ENCODE measurements at places on chromosomes 3 and 15.

- no peak for DNase-seq
Observed at GRCh38 chr3:197309528-197310361, 11.3 kb upstream of the DLG1 start.

GRCh38 chr3:79598594-79598993 lies 169.2 kb downstream of the ROBO1 start:
- DNase-seq: no peak

DNA sequence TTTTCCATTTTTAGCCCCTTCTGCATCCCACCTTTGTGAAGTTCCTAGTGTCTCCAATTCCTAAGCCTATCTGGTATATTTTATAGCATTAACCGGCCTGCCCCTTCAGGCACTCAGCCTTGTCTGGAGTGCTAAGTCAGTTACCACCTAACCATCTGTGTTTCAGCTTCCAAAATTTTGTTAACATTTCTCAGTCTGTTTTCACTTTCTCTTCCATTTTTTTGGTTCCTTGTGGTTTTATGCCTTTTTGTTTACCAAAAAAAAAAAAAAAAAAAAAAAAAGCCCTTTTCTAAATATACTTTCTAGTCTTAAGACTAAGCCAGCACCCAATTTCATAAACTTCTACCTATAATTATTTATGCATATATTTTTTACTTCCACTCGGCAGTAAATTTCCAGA lies 92.4 kb downstream of the CSNK1G1 start:
- no peak for DNase-seq

DNA sequence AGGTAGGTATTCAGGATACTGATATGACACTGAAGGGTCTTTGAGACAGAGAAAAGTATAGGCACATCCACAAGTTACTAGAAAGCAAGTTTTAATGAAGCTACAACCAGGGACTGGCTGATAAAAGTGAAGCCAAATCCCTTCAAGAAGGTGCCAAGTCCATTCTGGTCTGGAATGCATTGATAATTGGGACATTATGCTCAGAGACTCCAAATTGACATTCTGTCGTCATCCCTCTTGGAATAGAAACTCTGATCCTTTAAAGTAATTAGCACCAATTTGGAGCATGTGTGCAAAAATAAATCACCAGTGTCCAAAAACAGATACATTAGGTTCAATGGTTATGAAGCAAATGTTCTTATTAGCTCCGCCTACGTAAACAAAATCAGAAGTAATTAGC lies 47.3 kb upstream of the BCL6 start:
- DNase-seq: no peak

GRCh38 chr15:63349156-63349555 lies 32.5 kb downstream of the CA12 start:
- DNase-seq: no peak

DNA sequence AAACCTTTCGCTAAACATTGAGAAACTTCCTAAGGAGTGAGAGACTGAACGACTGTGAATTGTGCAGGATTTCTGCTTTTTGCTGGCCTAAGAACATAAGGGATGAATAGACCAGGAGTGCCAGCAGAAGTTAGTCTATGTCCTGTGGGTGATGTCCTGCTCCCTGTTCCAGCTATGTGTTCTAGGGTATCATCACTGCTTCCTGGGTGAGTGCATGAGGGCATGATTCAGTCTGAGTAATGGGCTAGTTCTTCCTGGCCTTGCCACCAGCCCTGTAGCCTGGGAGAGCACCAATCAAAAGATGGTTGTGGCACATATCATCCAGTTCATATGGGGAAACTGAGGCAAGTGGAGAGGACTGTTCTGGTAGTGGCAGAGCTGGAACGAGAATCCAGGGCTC lies 153.9 kb upstream of the TPM1 start:
- DNase-seq: no peak

DNA sequence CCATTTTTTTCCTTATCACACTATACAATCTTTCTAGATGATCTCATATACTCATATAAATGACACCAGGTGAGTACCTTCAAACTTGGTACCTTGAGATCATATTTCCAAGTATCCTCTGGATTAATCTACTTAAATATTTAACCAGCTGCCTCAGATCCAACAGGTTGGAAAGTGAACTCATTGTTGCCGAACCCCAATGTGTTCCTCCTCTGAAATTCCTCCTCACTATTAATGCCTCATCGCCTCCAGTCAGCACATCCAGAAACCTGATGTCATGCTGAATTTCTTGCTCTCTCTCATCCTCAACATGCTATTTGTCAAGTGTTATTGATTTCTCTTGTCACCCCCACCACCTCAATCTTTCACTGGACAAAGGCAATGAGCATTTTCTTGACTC lies 221.8 kb downstream of the FMN1 start:
- DNase-seq: no peak

- DNase-seq: no peak
Observed at GRCh38 chr3:13484851-13485590, 4.9 kb downstream of the HDAC11 start.

GRCh38 chr3:179811321-179812095 lies 158.7 kb downstream of the USP13 start:
- peak; percentile 59 for DNase-seq

GRCh38 chr15:63491116-63491827 lies 13.1 kb upstream of the USP3 start:
- DNase-seq: no peak

DNA sequence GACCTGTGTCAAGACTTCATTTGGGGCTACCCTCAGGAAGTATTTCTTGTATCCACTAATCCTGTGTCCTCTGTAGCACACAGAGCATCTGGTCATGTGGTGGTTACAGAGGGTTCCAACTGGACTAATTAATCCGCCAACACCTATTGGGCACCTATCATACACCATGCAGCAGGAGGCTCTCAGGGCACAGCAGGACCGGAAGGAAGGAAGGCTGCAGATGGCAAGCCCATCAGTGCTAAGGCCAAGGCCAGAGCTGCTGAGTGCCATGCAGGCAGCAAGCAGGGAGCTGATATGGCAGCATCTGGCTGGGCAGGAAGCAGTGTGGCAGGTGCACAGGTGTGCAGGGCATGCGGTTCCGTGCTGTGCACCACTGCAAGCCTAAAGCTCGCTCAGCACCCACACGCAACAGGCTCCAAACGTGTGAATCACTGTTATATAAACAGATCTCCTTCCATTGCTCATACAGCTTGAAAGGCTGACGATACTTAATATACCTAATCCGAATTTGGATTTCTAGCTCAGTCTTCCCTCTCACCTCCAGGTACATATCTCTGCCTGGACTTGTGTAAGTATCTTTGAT lies 64.4 kb upstream of the SNRPA1 start:
- DNase-seq: no peak

DNA sequence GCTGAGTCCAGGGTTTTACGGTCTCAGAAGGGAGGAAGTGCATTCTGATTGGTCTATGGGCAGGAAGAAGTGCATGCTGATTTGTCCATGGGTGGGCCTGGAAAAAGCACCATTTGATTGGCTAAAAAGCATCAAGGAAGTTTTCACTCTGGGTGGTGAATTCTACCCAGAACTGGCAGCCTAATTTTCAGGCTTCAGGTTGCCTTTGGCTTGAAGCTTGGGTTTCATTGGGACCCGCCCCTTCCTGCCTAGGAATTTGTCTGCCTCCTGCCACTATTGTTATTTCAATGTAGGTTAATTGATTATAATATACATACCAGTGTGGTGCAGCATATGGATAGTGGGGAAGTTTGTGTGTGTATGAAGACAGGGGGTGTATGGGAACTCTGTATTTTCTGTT lies 1355.9 kb downstream of the SI start:
- DNase-seq: no peak

DNA sequence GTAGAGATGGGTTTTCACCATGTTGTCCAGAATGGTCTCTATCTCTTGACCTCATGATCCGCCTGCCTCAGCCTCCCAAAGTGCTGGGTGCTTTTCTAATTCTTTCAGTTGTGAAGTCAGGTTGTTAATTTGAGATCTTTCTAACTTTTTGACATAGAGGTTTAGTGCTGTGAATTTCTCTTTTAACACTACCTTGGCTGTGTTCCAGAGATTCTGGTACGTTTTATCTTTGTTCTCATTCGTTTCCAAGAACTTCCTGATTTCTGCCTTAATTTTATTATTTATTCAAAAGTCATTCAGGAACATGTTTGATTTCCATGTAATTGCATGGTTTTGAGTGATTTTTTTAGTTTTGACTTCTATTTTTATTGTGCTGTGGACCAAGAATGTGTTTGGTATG lies 63.5 kb upstream of the CCDC54 start:
- no peak for DNase-seq

GRCh38 chr15:82040862-82041261 lies 5.0 kb downstream of the MEX3B start:
- DNase-seq: peak; percentile 32

DNA sequence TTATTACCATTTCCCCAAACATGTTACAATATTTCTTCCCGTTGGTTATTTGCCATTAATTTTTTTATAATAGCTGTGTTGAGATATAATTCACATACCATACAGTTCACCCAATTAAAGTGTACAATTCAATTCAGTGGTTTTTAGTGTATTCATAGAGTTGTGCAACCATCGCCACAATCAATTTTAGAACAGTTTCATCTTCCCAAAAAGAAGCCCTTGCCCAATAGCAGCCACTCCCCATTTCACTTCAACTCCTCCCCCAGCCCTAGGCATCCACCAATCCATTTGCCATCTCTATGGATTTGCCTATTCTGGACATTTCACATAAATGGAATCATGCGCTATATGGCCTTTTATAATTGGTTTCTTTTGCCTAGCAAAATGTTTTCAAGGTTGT lies 225.1 kb downstream of the EPHB1 start:
- no peak for DNase-seq

- no peak for DNase-seq
Observed at GRCh38 chr3:192827208-192827607, 90.4 kb downstream of the MB21D2 start.

GRCh38 chr15:52287114-52287513 lies 8.5 kb downstream of the MYO5C start:
- DNase-seq: no peak

GRCh38 chr3:8938021-8938420 lies 25.3 kb downstream of the RAD18 start:
- DNase-seq: no peak

DNA sequence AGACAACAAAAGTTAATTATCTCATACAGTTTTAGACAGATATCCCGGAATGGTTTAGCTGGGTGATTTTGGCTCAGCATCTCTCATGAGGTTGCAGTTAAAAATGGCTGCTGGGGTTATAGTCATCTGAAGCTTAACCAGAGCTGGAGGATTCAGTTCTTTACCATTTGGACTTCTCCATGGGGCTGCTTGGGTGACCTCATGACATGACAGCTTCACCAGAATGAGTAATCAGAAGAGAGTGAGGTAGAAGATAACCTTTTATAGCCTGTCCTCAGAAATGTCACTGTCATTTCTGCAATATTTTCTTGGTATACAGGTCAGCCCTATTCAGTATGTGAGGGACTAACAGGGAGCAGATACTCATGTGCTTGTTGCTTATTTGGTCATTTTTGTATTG lies 30.9 kb downstream of the TFG start:
- no peak for DNase-seq

- DNase-seq: no peak
Observed at GRCh38 chr15:69735121-69735520, 282.5 kb downstream of the RPLP1 start.

DNA sequence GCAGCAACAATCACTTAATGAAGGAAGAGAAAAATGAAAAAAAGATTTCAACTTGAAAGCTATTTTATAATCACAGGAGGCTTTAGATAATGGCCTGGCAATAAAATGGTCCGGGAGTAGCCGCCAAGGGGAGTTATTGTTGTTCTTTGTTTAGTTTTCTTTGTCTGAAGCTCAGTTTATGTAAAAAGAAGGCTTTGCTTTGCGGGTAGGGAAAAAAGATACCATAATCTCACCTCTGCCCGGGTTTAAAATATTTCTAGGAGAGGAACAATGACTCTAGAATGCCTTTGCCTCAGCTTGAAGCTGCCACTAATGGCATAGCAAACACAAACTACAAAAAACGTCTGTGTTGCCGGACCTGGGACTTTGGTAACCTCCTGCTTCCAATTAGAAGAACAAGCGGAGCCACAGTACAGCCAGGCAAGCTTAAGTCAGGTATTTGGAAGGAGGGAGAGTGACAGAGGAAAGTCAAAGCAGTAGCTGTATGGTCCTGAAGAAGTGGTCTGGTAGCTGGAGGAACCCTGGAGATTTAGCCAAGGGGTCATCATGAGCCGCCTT lies 764.5 kb downstream of the TUSC7 start:
- DNase-seq: no peak

- no peak for DNase-seq
Observed at GRCh38 chr3:172106037-172106954, 66.9 kb downstream of the FNDC3B start.

- DNase-seq: no peak
Observed at GRCh38 chr3:66479532-66479947, 21.3 kb downstream of the LRIG1 start.

GRCh38 chr3:15326037-15326436 lies 6.3 kb downstream of the SH3BP5 start:
- no peak for DNase-seq
